ENCODE measurements at places on chromosomes 2 and 18. TPM values are rescaled to one million over a fixed set of nuclear protein-coding genes. Genes with fewer than 3 reads are reported as not detected.
A peak's percentile ranks its signal among the peaks of the same experiment; 100 is the strongest.

Gene ITGA6
- 7.9 TPM for total RNA-seq

Gene PLEK
- total RNA-seq = 0.60 TPM

Gene TLX2
- total RNA-seq = 0.21 TPM

Gene RAB6C
- total RNA-seq = not detected

Gene SLC5A7
- not detected for total RNA-seq

Gene RNF144A
- total RNA-seq = 42.7 TPM

Gene FSHR
- not detected for total RNA-seq

Gene CAVIN2
- total RNA-seq = not detected

Gene RNF152
- total RNA-seq = 0.05 TPM

Gene SCN7A
- total RNA-seq = not detected

- DNase-seq = no peak
Observed at GRCh38 chr18:37705016-37705415, 139.4 kb upstream of the CELF4 start.

DNA sequence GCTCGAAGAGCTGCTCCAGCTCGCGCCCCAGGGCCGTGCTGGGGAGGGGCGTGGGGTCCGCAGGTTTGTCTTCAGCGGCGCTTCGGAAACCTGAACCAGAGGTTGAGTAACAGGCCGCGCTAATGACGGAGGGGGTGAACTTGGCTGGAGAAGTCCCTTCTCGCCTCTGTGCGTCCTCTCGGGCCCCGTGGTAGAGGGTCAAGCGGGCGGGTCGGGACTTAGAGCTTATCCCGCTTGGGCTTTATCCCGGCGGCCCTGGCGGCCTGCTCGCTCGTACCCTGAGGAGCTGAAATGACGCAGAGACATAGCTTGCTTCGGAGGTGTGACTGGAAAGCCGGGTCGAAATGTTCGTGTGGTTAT lies 479 bp downstream of the RNMT start:
- DNase-seq = peak; percentile 65

DNA sequence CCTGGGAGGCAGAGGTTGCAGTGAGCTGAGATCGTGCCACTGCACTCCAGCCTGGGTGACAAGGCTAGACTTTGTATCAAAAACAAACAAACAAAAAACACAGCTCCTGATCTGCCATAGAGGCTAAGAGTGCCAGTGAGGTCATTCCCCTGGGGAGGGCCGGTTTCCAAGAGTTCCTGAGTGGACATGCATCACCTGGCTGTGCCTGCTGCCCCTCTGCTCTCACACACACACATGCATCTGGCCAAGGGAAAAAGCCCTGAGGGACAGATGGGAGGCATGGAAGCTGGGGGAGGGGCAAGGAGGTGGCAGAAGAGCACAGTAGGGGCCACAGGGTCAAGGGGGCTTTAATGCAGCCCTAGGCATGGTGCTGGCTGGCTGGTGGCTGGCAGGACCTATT lies 60.4 kb downstream of the ZBTB7C start:
- no peak for DNase-seq

DNA sequence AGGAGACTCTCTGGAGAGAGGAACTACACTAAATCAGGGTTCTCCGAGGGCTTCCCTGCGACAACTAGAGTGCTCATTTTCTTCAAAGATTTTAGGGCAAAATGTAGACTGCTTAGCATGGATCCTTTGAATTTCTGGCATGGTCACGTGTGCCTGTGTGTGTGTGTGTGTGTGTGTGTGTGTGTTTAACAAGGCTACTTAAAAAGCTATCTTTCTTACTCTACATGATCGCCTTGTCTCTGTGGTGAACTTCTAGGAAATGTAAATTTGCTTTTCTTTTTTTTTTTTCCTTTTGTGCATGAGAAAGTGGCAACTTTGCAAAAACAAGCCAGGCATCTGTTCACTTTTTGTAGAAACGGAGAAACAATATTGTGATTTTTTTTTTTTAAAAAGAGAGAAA lies 43.9 kb downstream of the SOX11 start:
- no peak for DNase-seq

DNA sequence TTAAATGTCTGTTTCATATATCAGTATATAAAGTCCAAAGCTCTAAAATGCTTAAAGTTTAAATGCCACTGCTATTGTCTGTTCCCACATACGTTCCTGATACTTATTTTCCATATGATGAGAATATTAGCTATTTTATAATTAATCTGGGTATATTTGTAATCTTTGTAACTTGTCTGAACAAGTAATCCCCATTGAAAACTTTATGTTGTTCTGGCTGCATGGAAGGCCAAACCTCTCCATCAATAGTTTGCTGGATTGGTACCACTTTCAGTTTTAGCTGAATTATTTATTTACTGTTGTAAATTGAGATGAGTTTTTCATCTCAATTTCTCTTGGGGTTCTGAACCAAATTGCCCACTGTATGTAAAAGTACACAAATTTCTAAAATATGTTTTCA lies 1.5 kb downstream of the MBD5 start:
- DNase-seq = no peak

DNA sequence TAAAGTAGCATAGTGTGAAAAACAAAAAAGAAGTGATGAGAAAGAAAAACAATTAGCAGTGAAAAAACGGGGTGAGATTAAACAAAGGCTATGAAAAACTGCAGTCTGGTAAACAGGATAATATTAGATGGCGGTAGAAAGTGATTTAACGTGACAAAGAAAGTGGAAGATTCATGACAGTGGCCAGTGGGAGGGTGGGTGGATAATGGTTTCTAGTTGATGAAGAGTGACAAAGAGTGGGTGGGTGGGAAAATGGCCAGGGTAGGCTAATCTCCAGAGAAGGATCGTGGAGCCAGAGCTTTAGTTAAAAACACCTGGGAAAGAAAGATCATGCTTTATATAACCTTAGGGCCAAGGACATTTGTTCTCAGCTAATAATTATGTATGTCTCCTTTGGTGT lies 1667.8 kb downstream of the LRP1B start:
- DNase-seq = no peak

DNA sequence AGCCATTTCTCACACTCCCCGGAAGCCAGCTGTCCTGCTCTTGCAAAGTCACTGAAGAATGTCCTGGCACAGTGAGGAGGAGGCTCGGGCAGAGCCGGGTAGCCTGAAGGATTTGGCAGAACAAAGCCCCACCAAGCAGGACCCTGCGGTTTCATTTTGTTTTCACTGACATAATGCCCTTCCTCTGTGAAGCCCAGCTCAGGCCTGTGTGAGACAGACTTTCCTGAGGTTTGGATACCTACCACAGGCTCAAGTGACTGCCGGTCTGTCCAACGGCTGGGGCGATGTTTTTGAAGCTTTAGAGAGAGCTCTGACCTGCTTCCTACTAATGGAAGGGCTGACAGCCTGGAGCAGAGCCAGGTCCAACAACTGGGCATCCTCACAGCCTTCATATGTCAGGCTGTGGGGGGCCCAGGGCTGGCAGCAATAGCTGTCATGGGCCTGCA lies 99.8 kb upstream of the FZD7 start:
- no peak for DNase-seq

DNA sequence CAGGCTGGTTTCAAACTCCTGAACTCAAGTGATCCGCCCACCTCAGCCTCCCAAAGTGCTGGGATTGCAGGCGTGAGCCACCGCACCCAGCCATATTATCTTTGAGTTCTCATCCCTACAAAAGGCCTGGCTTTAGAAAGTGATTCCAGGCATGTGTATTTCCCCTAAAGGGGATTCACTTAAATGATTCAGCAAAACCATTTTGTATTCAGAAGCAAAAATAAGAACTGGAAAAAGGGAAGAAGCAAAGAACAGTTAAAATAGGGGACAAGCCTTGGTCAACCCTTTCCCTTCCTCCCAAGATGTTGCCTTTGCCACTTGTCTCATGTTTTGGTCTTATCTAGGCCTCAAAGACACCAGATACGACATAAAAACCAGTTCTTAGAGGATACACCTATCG lies 10.5 kb downstream of the TM4SF20 start:
- no peak for DNase-seq

GRCh38 chr2:152525277-152525838 lies 190.4 kb downstream of the FMNL2 start:
- no peak for DNase-seq

DNA sequence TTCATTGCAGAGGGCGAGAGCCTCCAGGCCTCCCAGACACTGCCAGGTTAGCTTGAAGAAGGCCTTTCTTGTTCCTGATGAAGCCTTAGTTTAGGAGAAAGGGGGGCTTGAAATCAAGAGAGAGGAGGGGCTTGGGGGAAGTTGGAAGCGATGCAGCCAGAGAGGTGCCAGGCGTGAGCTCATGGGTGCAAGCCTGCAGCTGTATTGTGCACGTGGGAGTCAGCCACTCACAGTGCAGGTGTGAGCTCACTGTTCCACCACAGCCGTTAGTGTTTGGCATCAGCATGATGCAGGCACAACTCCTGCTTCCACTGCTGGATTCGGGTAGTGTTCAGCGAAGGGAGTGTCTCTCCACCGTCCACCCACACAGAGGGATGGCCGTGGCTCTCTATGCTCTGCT lies 68.4 kb upstream of the ALPP start:
- DNase-seq = peak; percentile 74

- no peak for DNase-seq
Observed at GRCh38 chr2:215929602-215930335, 83.6 kb downstream of the MREG start.

GRCh38 chr2:222592176-222592575 lies 63.7 kb downstream of the FARSB start:
- DNase-seq = no peak

DNA sequence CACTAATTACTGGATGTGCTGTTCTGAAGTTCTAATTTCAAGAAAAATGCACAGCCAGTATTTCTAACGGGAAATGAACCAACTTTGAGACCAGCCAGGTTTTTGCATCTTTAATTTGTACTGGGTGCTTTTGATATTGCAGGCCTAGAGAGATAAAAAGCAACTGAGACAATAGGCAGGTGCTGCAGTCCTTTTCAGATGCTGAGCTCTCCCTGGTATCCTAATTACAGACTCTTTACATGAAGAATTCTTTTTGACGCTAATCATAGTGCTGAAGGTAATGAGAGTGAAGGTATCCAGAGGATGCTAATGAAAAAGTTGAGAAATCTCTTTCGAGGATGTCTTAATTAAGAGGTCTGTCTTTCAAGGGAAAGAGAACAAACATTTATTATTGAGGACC lies 85.1 kb downstream of the SERPINB8 start:
- no peak for DNase-seq

- DNase-seq = peak; percentile 37
Observed at GRCh38 chr2:8306530-8307351, 375.1 kb upstream of the ID2 start.

DNA sequence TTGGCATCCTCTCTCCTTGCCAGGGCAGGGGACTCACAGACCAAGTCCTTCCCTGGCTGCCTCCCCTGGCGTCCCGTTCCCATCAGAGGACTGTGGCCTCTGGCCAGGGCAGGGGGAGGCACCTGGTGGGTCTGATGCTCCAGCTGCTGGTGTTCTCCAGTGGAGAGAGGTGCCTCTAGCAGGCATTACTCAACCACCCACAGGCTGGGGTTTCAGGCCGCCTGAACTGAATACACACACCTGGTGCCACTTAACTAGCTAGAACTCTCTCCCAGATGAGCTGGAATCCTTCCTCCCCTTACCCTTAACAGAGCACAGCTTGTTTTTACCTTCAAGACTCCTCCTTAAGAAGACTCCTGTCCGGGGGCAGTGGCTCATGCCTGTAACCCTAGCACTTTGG lies 37.7 kb upstream of the CNGA3 start:
- no peak for DNase-seq

DNA sequence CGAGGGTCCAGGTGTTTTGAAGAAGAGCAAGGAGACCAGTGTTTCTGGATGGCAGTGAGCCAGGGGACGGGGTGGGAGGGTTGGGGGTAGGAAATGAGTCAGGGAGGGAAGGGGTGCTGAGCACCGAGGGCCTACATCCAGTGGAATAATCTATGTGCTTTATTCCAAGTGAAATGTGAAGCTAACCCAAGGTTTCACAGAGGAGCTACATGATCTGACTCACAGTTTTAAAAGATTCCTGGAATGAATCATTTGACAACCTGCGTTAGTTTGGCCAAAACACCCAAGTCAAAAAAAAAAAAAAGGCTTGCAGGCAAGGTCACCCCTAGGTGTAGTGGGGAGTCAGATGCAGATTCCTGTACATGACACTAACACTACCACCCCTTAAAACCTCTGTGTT lies 419.7 kb upstream of the MEX3C start:
- no peak for DNase-seq

DNA sequence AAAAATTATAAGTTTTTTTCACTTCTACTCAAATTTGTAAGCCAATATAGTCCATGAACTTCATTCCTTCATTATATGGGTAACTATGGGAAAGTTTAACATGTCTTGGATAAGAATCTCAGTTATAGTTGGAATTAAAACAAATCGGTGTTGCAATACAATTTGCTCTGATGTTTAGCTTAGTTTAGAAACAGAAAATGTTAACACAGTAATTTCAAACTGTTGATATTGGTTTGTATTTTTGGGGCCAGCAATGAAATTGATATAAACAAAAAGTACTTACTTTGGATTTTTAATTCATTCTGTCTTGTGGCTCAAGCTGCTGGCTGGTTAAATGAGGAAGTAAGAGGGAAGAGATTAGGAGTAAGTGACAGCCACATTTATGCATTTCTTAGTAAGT lies 368.5 kb upstream of the NT5C1B start:
- no peak for DNase-seq

- DNase-seq = no peak
Observed at GRCh38 chr18:3660739-3661515, 211.0 kb downstream of the TGIF1 start.

DNA sequence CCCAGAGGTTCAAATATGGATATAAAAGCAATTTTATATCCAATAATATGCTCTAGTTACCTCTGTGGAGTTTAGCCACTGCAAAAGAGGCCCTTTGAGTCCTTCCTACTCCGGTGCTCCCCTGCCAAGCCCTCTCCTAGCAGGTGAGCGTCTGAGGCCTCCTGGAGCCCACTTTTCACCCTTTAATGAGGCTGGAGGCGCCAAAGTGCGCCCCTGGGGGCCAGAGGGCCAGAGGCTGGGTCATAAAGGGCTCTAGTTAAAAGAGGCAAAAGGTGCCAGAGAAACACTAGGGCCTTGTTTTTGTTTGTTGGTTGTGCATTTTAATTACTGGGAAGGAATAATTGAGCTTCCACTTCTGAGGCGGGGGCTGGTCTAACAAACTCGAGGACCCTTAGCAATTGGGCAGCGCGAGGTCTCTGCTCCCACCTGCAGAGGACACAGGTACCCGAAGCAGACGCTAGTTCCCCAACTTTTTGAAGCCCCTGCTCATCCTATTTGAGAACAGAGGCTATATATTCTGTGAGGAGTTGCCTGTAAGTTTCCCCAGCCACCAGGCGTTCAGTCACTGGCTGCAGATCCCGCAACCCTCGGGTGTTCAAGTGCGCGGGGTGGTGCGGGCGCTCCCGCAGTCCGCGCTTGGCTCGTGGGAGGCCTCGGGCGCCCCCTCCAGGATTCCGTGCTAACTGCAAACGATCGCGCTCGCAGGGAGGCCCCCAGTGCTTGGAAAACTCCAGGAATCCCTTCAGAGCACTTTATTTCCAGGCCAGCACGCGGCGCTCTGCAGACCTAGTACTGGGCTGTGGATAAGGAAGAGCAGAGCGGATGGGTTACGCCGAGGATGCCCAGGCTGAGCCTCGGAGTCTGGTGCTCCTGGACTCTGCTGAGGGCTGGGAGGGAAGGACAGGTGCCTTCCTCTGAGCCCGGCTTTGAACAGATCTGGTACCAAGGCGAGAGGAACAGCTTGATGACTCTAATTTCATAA lies 14.1 kb downstream of the MSGN1 start:
- DNase-seq = peak; percentile 72

- DNase-seq = no peak
Observed at GRCh38 chr18:25408293-25408692, 56.3 kb upstream of the ZNF521 start.

Data from activated CD4-positive, alpha-beta T cell treated with anti-CD3 and anti-CD28 coated beads for 36 hours (primary cell).